ENCODE measurements at places on chromosomes 6 and 20. TPM values are rescaled to one million over a fixed set of nuclear protein-coding genes. Genes with fewer than 3 reads are reported as not detected.
A peak's percentile ranks its signal among the peaks of the same experiment; 100 is the strongest.

The LBP gene
- total RNA-seq = not detected

The SNAI1 gene
- 15.4 TPM for total RNA-seq

The PAK5 gene
- total RNA-seq = not detected

DNA sequence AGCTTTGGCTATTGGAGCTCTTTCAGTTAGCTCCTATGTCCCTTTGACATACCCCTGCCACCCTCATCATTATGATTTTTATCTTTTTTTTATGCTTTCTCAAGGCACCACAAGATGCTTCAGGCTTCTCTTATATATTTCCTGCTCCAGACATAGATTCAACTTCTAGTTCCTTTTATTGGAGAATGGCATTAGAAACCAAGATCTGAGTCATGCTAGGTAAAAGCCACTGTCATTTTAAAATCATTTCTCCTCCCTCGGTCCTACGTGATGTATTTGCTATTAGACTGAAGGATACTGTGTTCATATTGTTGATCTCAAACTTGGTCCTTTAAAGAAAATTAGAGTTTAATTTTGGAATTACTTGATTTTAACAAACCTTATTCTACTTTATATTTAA, 8.3 kb downstream of the TENT5A start:
- H3K27ac ChIP-seq = no peak overlapping the region
- H3K27me3 ChIP-seq = no peaks in the 10 kb centered on the region
- H3K4me1 ChIP-seq = peaks cover 4% of the 10 kb centered on the region
- no peaks in the 10 kb centered on the region for H3K36me3 ChIP-seq
- no peak overlapping the region for H3K4me3 ChIP-seq

DNA sequence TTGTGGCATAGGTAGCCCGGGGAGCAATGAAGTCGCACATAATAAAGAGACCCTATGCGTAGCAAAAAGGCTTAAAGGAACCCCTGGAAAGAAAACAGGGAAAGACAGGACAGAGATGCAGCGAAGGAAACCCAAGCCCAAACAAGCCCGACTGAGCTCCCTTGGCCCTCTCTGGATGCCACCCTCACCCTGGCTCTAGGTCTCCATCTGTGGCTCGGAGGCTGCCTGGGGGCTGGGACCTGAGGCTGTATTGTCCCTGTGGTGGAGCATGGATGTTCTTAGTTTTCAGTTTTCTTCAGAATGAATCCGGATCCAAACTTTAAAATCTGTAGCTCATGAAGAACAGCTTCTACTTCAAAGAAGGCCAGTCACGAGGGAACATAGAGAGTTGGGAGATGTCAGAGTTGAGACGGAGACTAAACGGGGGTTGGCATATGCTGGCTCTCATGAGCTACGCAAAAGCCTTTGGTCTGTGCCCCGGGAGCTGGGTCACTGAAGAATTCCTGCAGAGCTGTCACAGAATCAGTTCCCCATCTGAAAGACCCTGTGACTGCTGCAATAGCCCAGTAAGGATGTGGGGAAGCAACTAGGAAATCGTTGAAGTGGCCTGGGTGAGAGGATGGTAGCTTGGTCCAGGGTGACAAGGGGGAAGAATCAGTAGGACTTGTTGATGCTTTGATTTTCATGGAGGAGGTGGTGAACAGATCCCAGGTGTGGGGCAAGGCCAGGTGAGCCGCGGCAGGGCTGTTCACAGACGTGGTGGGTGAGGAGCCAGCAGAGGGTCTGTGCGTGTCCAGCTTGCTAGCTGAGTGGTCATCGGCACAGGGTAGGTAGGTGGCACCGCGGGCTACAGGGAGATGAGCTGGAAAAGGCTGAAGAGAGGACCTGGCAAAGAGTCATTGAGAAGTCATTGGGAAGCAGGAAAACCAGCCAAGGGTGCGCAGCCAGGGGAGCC, 35.2 kb downstream of the SYNDIG1 start:
- no peaks in the 10 kb centered on the region for H3K27me3 ChIP-seq
- no peaks in the 10 kb centered on the region for H3K4me1 ChIP-seq
- no peak for DNase-seq
- H3K27ac ChIP-seq = no peak overlapping the region
- no peaks in the 10 kb centered on the region for H3K36me3 ChIP-seq
- H3K4me3 ChIP-seq = no peak overlapping the region

DNA sequence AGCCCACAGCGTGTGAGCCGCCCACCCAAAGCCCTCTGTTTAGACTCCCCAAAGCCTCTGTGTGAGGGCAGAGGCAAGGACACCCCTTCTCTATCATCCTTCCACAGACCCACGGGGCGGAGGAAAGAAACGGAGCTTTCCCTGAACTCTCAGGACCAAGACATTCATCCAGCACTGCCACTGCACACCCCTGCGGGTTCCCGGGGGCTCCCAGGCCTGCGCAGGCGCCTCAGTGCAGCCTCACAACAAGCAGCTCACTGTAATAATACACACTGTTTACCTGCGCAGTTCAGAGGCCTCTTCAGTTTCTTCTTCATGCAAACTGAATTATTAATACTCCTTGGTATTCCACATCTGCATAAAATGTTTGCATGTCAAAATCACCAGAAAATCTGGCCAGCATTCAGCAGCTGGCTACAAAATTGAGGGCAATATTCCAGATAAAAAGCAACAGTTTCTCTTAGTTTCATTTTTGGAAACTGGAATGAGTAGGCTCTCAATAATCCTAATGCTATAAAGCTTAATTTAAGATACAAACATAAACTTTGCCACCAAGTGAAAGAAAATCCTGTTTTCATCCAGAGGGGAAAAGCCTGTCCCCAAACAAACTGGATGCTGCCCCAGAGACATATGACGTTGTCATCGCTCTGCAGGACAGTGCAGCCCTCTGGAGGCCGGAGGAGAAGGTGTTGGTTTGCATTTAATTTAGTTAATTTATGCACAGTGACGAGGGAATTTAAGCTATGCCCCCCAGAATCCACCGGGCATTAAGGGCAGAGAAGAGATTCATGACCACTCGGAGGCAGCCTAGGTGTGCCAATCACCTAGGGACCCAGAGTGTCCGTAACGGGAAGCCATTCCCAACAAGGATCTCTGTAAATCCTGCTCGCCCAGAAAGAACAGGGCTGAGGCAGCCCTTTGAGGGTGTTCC, 45.3 kb downstream of the NINL start:
- H3K27ac ChIP-seq = peak overlapping the region; percentile 53
- H3K36me3 ChIP-seq = no peaks in the 10 kb centered on the region
- H3K27me3 ChIP-seq = no peaks in the 10 kb centered on the region
- H3K4me1 ChIP-seq = no peaks in the 10 kb centered on the region
- DNase-seq = no peak

- H3K27me3 ChIP-seq = no peaks in the 10 kb centered on the region
- no peak overlapping the region for H3K27ac ChIP-seq
- DNase-seq = no peak
- H3K4me1 ChIP-seq = no peaks in the 10 kb centered on the region
Observed at GRCh38 chr20:48758206-48758820, 69.5 kb downstream of the PREX1 start.

DNA sequence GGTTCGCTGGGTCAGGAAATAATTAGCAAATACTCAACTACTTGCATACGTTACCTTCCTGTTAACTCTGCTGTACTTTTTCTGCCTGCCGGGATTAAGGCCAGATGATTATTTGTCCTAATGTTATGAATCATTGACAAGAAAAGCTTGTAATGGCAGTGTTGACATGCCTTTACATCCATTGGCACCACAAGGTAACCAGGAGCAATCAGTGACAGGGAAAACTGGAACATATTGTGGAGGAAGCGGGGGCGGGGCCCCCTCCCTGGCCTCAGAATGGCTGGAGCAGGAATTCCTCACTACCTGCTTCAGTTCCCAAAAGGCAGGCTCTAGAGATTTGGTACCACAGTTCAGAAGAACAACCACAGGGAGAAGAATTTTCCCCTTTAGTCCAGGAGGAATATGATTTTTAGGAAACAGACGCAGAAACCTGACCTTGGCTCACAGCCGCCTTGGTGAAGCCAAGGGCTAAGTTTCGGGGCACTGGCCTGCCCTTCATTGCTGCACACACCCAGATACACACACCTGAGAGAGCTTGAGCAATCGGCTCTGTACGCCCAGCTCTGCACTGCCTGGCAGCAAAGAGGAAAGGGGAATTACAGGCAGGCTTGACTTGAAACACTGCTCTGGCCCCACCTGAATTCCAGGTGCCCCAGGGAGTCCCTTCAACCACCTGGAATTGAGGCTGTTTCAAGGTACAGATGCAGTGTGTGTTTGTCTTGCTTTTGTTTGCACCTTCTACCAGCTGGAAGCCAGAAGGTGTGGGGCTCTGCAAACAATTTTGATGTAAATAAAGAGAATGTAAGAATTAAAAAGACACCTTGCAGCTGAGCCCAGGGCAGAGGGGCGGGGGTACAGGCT, 89.8 kb downstream of the MYB start:
- no peaks in the 10 kb centered on the region for H3K27me3 ChIP-seq
- no peaks in the 10 kb centered on the region for H3K36me3 ChIP-seq
- H3K4me1 ChIP-seq = no peaks in the 10 kb centered on the region
- no peak for DNase-seq
- no peak overlapping the region for H3K27ac ChIP-seq

- H3K27ac ChIP-seq = no peak overlapping the region
- H3K4me3 ChIP-seq = no peak overlapping the region
- no peaks in the 10 kb centered on the region for H3K36me3 ChIP-seq
- no peaks in the 10 kb centered on the region for H3K27me3 ChIP-seq
- H3K4me1 ChIP-seq = no peaks in the 10 kb centered on the region
Observed at GRCh38 chr20:23114448-23115082, 28.4 kb upstream of the CD93 start.

GRCh38 chr20:1277529-1278322, 11.6 kb downstream of the SNPH start:
- no peaks in the 10 kb centered on the region for H3K36me3 ChIP-seq
- no peak overlapping the region for H3K4me3 ChIP-seq
- no peaks in the 10 kb centered on the region for H3K4me1 ChIP-seq
- DNase-seq = no peak

DNA sequence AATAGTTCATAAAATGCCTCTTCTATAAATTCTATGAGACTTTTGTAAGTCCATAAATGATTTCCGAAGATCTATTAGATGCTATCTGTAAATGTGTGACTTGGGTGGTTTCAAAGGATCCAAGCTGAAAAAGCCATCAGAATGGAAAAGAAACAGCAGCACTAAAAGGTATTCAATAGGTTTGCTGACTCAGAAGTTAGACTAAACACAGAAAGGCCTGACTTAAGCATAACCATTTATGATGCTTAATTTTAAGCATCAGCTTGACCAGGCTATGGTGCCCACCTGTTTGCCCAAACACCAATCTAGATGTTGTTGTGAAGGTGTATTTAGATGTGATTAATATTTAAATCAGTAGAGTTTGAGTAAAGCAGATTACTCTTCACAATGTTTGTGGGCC, 513.5 kb downstream of the TFAP2A start:
- H3K4me1 ChIP-seq = no peaks in the 10 kb centered on the region
- no peak overlapping the region for H3K27ac ChIP-seq
- no peak for DNase-seq
- H3K27me3 ChIP-seq = no peaks in the 10 kb centered on the region

DNA sequence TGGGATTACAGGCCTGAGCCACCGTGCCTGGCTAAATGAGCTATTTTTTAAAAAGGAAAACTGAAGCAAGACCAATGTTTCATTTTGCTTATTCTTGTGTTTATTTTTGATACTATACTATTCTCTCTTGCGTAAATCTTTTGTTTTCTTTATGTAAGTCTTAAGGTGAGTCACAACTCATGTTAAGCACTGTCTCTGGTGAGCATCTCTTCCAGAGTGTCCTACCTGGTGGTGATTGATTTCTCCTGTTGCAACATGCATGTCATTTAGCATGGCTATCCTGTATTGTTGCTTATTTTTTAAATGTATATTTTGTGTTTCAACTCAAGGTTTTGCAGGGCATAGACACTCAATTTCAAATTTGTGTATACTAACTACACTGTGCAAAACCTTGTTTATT, 336.0 kb downstream of the RFPL4B start:
- no peaks in the 10 kb centered on the region for H3K36me3 ChIP-seq
- H3K27ac ChIP-seq = no peak overlapping the region
- no peaks in the 10 kb centered on the region for H3K4me1 ChIP-seq

DNA sequence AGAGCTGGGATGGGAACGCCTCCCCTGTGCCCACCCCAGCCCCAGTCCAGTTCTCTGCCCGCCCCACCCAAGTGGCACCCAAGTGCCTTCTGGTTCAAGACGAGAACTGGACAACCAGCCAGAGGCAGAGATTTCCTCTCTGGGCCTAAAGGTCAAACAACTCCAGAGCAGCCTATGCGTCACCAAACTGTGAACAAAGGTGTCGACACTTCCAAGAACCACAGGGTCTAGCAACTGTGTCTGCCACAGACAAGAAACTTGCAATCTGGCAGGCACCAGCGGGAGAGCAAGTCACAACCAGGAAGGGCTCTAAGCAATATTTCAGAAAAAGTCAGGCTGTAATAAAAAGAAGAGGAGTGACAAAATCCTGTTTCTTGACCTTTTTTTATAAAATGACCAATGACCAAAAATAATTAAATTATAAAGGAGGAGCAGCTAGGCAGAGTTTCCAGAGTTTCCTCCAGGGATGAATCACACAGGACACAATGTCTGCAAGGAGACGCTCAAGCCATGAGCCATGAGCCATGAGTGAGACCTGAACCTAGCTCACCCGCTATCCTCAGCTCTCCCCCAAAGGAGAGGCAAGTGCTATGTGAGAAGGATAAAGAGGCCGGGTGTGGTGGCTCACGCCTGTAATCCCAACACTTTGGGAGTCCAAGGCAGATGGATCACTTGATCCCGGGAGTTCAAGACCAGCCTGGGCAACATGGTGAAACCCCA, 11.1 kb downstream of the EDEM2 start:
- no peak for DNase-seq
- no peaks in the 10 kb centered on the region for H3K27me3 ChIP-seq
- no peaks in the 10 kb centered on the region for H3K4me1 ChIP-seq
- peak overlapping the region; percentile 12 for H3K27ac ChIP-seq
- H3K36me3 ChIP-seq = no peaks in the 10 kb centered on the region
- no peak overlapping the region for H3K4me3 ChIP-seq

DNA sequence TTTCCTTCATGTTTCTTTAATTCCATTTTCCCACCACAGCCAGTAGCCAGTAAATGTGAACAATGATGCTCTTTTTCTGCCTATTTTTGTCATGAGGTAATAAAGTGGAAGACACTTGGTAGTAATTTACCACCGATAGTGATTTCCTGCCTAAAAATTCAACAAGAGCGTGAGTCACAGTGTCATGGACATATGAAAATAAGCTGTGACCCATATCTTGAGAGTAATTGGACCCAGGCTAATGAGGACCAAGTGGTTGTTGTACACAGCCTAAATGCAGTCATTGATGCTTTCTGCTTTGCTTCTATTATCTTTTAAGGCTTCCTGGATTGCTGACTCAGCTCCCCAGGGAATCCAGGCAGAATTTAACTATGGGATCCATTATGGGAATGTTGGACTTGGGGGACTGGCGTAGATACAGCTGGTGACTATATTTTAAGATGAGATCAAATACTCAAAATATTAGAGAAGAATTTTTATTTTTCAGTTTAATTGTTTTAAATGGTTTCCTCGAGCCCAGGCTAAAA, 265.9 kb upstream of the FERMT1 start:
- H3K27me3 ChIP-seq = no peaks in the 10 kb centered on the region
- no peaks in the 10 kb centered on the region for H3K4me1 ChIP-seq
- no peak for DNase-seq
- no peaks in the 10 kb centered on the region for H3K36me3 ChIP-seq

GRCh38 chr6:52152711-52153160, 33.4 kb upstream of the IL17A start:
- no peak for DNase-seq
- H3K27me3 ChIP-seq = no peaks in the 10 kb centered on the region
- no peak overlapping the region for H3K4me3 ChIP-seq
